ENCODE measurements at places on chromosomes 7 and 10.

DNA sequence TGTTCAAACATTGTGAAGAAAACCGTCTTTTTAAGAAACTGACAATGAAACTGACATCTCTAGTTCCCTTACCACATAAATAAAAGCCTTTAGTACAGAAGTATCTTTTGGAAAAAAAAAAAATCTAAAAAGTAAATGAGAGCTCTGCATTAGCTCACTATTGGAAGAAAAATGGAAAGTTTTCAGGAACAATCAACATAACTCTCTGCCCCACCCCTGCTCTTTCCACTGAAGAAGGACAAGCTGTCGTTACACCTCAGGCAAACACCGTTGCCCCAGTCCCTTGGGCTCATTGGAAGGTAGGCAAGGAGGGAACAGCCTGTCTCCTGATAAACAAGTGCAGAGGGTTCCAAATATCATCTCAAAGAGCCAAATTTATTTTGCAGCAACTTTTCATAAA, 22.4 kb upstream of the C1QL3 start:
- H3K36me3 ChIP-seq, result no peaks in the 10 kb centered on the region
- no peak overlapping the region for H3K27ac ChIP-seq
- peaks cover 36% of the 10 kb centered on the region for H3K27me3 ChIP-seq
- H3K4me3 ChIP-seq, result no peak overlapping the region
- DNase-seq, result no peak

DNA sequence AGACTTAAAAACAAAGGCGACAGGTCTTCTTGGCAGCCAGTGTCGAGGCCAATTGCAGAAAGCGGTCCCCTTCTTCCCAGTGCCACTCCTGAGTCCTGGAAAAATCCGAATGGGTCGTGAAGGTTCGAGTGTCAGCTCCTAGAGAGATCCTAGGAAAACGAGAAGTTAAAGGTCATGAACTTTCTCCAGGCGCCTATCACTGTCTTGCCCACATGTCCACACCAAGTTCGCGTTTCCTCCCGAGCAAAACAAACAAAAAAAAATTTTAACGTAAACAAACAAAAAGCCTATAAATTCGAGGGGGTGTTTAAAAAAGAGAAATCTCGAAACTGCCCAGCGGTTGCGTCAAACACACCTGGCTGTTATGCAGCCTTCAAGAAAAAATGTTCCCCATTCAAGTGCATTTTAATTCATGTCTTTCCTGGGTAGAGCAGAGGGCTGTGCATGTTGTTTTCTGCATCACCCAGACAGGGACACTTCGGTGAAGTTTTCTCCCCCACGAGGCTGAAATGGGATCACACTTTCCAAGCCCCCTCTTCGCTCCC, 1.5 kb downstream of the ARHGAP21 start:
- H3K36me3 ChIP-seq, result peaks cover 8% of the 10 kb centered on the region
- peak overlapping the region; percentile 92 for H3K27ac ChIP-seq
- H3K27me3 ChIP-seq, result no peaks in the 10 kb centered on the region
- H3K4me3 ChIP-seq, result no peak overlapping the region
- no peak for DNase-seq

GRCh38 chr7:99554939-99555338, 3.0 kb upstream of the FAM200A start:
- H3K4me3 ChIP-seq, result no peak overlapping the region
- no peak overlapping the region for H3K27ac ChIP-seq
- no peak for DNase-seq
- no peaks in the 10 kb centered on the region for H3K27me3 ChIP-seq

- no peak overlapping the region for H3K27ac ChIP-seq
- DNase-seq, result no peak
- H3K4me3 ChIP-seq, result no peak overlapping the region
- no peaks in the 10 kb centered on the region for H3K36me3 ChIP-seq
- no peaks in the 10 kb centered on the region for H3K4me1 ChIP-seq
- H3K27me3 ChIP-seq, result peaks cover 9% of the 10 kb centered on the region
Observed at GRCh38 chr10:121614613-121615434, 16.6 kb upstream of the FGFR2 start.

DNA sequence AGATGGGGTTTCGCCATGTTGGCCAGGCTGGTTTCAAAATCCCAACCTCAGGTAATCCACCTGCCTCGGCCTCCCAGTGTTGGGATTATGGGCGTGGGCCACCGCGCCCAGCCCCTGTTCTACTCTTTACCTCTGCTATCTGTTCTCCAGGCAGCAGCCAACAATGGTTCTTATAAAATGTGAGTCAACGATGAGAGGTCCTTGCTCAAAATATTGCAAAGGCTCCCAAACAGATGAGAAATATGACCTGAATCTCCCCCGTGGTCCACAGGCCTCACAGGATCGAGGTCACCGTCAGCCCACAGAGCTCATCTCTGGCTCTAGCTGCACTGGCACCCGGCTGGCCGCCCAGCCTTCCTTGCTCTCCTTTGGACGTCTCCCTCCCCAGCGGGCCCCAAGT, 62.0 kb upstream of the EGFR start:
- no peak for DNase-seq
- no peak overlapping the region for H3K27ac ChIP-seq
- no peaks in the 10 kb centered on the region for H3K27me3 ChIP-seq
- no peak overlapping the region for H3K4me3 ChIP-seq
- no peaks in the 10 kb centered on the region for H3K36me3 ChIP-seq

GRCh38 chr7:72080865-72081510, 331.1 kb downstream of the CALN1 start:
- DNase-seq, result no peak
- H3K27ac ChIP-seq, result no peak overlapping the region
- H3K4me3 ChIP-seq, result no peak overlapping the region
- H3K27me3 ChIP-seq, result no peaks in the 10 kb centered on the region

GRCh38 chr10:123622381-123622780, 43.8 kb upstream of the GPR26 start:
- H3K4me1 ChIP-seq, result no peaks in the 10 kb centered on the region
- no peak overlapping the region for H3K4me3 ChIP-seq
- no peaks in the 10 kb centered on the region for H3K36me3 ChIP-seq
- no peak for DNase-seq
- no peak overlapping the region for H3K27ac ChIP-seq
- no peaks in the 10 kb centered on the region for H3K27me3 ChIP-seq

DNA sequence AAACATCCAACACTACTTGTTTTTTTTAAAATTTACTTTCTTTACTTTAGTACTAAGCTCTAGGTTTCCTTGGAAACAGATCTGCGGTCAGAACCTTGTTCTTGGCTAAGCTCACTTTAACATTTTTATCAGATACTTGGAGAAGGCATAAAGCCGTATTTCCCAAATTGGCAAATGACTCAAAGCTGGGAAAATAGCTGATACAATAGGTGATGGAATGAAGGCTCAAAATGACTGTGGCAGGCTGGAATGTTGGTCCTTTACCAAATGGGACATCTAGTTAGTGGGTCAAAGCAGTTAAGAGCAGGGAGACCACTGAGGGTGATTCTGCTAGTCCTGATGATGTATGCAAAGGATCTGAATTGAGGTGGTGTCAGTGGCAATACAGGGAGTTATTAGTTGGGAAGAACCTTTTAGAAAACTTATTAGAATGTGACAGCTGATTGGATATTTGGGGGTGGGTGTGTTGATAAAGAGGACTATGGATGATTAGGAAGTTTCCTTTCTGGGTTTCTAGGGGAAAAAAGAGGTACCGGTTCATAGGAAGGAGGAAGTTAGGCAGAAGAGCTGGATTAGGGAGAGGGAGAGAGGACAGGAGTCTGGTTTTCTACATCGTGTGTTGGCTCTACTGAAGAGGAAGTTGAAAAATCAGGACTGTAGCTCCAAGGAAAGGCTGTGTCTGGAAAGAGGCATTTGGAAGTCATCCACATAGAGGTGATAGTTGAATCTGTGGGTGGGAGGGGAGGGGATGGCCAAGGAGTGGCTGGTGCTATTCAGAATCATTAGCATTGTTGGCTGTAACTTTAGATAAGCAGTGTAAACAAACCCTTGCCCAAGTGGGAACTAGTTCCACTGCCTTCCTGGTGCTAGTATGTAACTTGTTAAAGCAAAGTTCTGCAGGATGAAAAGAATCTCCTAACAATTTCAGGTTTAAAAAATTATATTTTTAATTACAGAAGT, 13.1 kb downstream of the PLCE1 start:
- H3K4me3 ChIP-seq, result no peak overlapping the region
- H3K36me3 ChIP-seq, result peaks cover 5% of the 10 kb centered on the region
- H3K27me3 ChIP-seq, result no peaks in the 10 kb centered on the region

- H3K4me3 ChIP-seq, result no peak overlapping the region
- H3K27ac ChIP-seq, result peak overlapping the region; percentile 52
- no peak for DNase-seq
- no peaks in the 10 kb centered on the region for H3K27me3 ChIP-seq
- H3K4me1 ChIP-seq, result peaks cover 2% of the 10 kb centered on the region
Observed at GRCh38 chr10:79310911-79311573, 36.2 kb upstream of the PPIF start.

DNA sequence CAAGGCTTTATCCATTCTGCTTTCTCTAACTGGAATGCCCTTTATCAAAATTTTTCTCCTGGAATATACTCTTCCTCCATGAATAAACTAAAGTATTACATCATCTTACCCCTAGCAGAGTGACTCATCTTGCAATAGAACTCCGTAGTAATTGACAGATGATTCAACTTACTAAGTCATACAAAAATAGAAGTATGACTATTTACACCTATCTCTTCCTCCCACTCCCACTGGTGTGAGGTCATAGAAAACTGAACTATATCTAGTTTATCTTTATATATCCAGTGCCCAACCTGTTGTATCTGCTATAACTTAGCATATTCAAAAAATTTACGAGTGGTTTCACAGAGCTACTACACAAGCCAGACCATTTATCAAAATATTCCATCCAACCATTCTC, 26.1 kb downstream of the ABCB1 start:
- H3K27me3 ChIP-seq, result no peaks in the 10 kb centered on the region
- no peak for DNase-seq
- no peak overlapping the region for H3K4me3 ChIP-seq
- no peaks in the 10 kb centered on the region for H3K36me3 ChIP-seq
- H3K4me1 ChIP-seq, result no peaks in the 10 kb centered on the region
- H3K27ac ChIP-seq, result no peak overlapping the region

DNA sequence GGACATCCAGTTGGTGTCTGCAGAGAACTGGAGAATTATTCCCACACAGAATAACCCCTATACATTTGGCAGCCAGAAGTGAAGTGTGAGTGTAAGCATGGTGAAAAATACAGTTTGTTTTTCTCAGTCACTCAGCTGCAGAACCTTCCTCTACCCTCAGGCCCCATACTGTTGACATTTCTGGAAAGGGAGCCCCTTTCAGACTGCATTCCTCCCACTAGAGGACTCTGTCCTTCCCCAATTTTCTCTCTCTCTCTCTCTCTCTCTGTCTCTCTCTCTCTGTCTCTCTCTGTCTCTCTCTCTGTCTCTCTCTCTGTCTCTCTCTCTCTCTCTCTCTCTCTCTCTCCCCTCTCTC, 86.8 kb upstream of the STEAP1B start:
- no peaks in the 10 kb centered on the region for H3K27me3 ChIP-seq
- H3K27ac ChIP-seq, result no peak overlapping the region
- peaks cover 71% of the 10 kb centered on the region for H3K4me1 ChIP-seq
- DNase-seq, result no peak
- no peak overlapping the region for H3K4me3 ChIP-seq

GRCh38 chr7:29158795-29159423, 12.6 kb upstream of the CPVL start:
- H3K36me3 ChIP-seq, result no peaks in the 10 kb centered on the region
- no peaks in the 10 kb centered on the region for H3K4me1 ChIP-seq

DNA sequence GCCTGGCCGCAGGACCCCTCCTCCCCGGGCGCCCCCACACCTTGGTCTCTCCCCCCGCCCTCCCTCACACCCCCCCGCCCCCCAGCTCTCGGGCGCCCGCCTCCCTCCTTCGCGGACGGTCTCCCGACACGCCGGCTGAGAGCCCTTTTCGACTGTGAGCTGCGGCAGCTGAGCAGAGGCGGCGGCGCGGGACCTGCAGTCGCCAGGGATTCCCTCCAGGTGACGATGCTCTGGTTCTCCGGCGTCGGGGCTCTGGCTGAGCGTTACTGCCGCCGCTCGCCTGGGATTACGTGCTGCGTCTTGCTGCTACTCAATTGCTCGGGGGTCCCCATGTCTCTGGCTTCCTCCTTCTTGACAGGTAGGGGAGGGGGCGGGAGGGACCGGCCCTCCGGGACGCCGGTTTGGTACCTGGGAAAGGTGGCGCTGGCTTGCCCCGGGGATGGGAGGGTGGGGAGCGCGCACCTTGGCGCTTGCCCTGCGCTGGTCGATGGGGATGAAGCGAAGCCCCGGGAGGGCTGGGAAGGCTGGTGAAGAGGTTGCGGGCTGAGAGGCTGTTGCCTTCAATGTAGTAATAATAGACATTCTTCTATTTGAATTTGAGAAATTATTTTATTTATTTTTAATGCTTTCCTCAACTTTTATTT, at the start of gene BMPER:
TSS of gene BMPER (plus strand) at position 151 of the 644 bp plus-strand sequence. CDS start at position 226, 75 bp downstream.
- H3K27ac ChIP-seq, result no peak within 1 kb of the TSS
- H3K4me3 ChIP-seq, result peak within 1 kb of the TSS; percentile 82
- H3K36me3 ChIP-seq, result no peaks in the 10 kb centered on the region

DNA sequence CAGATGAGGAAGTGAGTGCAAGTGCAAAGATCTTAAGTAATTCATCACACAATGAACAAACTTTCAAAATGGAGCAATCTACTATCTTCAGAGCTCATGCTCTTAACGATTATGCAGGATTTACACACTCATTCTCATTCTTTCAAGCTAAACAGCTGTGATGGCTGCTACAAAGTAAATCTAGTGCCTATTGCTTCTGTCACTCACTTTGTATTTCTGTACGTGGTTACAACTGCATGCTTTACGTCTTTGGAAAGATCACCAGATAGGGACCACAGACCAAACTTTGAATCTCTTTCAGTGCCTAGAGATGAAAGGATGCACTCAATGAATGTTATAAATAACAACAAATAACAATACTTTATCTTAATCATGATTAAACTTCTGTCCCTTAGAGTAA, 194.6 kb downstream of the MAGI2 start:
- DNase-seq, result no peak
- no peak overlapping the region for H3K4me3 ChIP-seq
- no peaks in the 10 kb centered on the region for H3K27me3 ChIP-seq
- H3K4me1 ChIP-seq, result no peaks in the 10 kb centered on the region

- peak overlapping the region; percentile 100 for H3K27ac ChIP-seq
- no peak for DNase-seq
- H3K36me3 ChIP-seq, result peaks cover 4% of the 10 kb centered on the region
- H3K4me1 ChIP-seq, result peaks cover 58% of the 10 kb centered on the region
- H3K4me3 ChIP-seq, result peak overlapping the region; percentile 82
- no peaks in the 10 kb centered on the region for H3K27me3 ChIP-seq
Observed at GRCh38 chr7:151251328-151251688, 2.8 kb upstream of the SMARCD3 start.

GRCh38 chr10:65618126-65618525, 1307.7 kb upstream of the LRRTM3 start:
- H3K36me3 ChIP-seq, result no peaks in the 10 kb centered on the region
- peaks cover 12% of the 10 kb centered on the region for H3K4me1 ChIP-seq
- DNase-seq, result no peak
- H3K27ac ChIP-seq, result peak overlapping the region; percentile 41

All from osteocyte (in vitro differentiated cells).